Left kidney (tissue), 8 donors: ENCODE measurements at places on chromosomes 1 and 21. TPM values are rescaled to one million over a fixed set of nuclear protein-coding genes. Genes with fewer than 3 reads are reported as not detected.

DNA sequence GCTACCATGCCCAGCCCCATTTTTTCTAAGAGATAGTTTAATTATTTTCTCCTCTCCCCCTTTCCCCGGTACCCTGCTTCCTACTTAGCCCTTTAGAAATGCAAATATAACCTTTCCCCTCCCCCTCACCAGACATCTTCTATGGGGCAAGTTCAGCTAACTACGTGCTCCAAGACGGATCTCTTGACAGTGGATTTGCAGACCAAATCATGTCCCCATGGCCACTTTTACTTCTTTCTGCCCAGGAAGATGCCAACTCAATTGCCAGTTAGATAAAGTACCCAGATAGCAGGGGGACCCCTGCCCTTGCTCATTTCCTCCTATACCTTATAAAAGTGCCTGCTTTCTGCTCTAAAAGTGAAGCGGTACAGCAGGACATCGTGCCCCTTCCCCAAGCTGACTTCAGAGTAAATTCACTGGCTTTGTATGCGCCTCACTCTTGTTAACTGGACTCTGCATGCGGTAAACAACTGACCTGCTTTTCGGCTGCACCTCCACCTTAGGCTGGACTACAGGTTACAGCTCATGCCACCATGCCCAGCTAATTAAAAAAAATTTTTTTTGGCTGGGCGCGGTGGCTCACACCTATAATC, 7.4 kb downstream of the DNAJC11 start:
- DNase-seq: no peak

GRCh38 chr1:221264848-221265247, 385.6 kb downstream of the HLX start:
- no peak for DNase-seq

GRCh38 chr1:38586993-38587646, 272.5 kb downstream of the RRAGC start:
- DNase-seq: no peak

DNA sequence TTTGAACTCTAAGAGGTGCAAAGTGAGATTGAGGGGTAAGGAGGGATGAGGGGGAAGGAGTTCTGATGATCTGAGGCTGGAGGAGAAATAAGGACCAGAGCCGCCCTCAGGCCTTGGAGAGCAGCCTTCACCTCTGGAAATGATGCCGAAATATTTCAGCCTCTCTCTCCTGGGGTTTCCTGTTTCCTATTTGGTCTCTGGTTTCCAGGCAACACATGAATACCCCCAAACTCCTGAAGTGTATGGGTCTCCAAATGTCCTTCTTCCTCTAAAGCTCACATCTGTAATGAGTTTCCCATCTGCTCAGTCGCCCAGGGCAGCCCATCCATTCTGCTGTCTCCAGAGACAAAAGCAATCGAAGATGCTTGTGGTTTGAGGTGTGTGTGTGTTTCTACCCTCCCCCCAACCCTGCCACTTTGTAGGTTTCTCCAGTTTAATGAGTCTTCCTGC, 52.0 kb upstream of the FAM20B start:
- DNase-seq: no peak

DNA sequence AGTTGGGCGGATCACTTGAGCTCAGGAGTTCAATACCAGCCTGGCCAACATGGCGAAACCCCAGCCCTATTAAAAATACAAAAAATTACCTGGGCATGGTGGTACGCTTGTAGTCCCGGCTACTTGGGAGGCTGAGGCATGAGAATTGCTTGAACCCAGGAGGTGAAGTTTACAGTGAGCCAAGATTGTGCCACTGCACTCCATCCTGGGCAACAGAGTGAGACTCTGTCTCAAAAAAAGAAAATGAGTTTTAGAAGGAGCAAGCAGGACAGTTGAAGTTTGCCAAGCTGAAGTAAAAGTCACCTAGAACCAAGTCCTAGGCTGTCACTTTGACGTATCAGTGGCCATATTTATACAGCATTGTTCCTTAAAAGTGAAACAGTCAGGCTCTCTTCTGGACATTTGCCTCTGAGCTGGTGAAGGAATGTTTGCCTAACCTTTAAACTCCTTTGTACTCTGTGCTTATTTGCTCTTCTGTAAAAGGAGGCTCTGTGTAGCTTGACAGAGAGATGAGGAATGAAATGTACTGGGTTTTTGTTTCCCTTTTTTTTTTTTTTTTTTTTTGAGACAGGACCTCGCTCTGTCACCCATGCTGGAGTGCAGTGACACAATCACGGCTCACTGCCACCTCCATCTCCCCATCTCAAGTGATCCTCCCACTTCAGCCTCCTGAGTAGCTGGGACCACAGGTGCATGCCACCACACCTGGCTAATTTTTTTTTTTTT, 2.8 kb downstream of the RAB4A start:
- no peak for DNase-seq

DNA sequence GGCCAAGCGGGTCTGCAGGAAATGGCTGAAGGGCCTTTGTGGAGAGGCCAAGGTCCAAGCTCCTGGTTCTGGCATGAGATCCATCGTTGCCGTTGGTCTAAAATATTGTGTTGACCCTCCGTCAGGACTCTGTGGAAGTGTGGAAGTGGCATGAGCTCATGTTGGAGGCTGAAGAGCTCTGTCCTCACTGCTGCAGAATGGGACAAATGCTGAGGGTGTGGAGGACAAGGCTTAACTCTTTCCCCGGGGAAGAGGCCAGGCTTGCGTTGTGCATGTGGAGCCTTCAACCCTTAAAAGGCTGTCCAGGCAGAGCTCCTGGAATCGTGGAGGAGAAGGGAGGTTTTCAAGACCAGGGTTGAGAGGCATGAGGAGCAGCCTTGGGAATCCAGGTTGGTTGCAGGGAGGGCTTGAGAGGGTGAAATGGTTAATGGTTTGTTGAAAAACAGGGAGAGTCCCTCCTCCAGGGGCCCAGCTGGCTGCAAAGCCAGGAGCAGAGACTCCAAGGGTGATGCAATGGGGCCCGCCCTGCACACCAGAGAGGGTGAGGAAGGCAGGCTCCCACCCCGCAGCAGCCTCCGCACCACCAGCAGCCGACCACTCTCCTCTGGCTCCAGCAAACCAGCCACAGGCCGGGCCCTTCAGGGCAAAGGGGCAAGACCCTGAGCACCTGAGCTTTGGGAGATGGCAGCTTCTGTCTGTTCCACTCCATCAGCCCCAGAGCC, 6.7 kb upstream of the AHCYL1 start:
- DNase-seq: no peak

GRCh38 chr1:59258412-59259032, 38.4 kb upstream of the FGGY start:
- DNase-seq: no peak

DNA sequence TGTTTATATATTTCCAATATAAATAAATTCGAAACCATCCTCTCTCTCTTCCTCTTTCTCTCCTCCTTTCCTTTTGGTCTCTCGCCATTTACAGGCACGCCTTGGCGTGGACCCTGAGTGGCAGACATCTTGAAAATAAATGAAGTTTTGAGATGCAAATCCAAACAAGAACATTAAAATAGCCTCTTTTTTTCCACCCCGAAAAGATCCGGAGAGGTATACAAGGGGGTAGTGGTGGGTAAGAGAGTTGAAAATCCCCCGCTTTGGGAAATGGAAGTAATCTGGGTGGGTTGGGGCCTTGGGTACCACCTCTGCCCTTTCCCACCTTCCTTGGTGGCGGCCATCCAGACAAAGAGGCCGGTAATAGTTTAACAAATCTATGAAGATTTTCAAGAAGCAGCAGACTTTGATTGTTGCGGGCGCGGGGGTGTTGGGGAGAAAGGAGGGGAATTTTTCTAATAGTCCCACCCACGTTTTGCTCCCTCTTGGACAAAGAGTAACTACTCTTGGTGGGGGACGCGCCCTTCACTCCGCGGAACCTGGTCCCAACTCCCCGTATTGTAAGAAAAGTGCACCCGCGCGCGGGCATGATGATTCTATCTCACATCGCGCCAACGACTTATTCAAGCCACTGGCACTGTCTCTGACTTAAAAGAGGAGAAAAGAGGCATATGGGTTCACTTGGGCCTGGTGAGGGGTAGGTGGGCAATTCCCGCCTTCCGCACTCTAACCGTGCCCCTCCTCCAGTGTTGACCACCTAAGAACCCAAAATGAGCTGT, 4.0 kb upstream of the FOXD3 start:
- DNase-seq: no peak

DNA sequence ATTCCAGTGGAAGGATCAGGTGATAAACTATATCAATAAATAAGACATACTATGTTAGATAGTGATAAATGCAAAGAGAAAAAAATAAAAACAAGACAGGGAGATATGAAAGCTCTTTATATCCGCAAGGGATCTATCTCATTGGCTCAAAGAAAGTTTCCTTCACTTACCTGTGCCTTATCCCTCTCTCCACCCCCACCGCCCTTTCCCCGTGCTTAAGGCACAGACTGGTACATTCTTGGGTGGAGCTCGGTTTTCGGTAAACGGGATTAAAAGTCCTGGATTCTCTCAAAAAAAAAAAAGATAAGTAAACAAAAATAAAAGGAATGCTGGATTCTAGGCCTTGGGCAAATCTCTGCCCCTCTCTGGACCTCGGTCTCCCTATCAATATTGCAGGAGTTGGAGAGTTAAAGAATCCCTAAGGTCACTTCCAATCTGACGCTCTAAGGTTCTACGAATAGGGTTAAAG, 593 bp upstream of the DNAJC16 start:
- no peak for DNase-seq

DNA sequence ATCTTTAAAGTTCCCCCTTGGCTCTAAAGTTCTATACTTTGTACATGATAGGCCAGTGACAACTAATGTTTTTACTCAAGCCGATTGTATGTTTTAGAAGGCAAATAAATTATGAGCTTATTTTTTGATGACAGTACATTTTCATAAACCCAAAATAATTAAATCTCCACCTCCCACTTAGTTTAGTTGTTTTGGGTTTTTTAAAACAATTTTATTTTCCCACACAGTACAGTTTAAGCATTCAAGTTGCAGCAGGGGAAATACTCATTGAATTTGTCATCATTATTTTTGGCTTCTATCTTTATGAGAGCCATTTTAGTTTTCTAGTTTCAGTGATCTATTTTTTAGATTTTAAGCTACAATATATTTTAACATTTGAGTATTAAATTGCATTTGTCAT, 93.6 kb downstream of the OLFML2B start:
- no peak for DNase-seq

DNA sequence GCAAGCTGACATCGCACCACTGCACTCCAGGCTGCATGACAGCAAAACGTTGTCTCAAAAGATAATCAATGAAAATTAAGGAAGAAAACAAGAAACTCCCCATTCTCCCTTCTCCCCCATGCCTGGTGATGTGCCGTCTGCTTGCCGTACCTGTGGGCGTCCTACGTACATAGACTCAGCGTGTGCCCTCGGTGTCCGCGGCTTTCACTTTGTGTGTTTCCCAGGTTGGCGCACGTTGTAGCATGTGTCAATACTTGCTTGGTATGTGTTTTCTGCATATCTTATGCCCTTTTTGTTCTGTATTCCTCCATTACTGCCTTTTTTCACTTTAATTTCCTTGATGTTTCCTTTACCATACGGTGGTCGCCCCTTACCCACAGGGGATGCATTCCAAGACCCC, 53.8 kb downstream of the PCNT start:
- no peak for DNase-seq

DNA sequence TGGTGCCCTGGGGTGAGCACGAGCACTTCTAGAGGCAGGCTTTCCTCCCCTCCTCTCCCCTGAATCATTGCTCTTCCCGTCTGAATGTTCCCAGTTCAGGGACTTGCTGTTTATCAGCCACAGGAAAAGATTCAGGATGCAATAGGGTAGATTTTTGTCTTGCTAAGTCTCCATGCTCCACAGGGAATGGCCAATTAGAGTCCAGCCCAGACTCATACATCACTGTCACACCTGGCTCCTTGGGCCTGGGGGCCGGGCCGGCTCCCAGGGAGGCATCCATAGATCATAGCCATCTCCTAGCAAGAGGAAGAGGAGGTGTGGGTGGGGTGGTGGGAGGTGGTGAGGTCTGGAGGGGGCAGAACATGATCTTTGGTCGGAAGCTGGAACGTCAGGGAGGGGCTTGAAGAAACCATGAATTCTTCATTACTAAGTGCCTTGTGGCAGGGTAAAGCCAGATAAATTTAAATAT, 83.4 kb downstream of the LRRN2 start:
- DNase-seq: peak; percentile 33

- no peak for DNase-seq
Measured at GRCh38 chr1:81706650-81707435, 93.9 kb upstream of the ADGRL2 start.

- no peak for DNase-seq
Measured at GRCh38 chr1:203470240-203470639, 5.4 kb upstream of the PRELP start.

DNA sequence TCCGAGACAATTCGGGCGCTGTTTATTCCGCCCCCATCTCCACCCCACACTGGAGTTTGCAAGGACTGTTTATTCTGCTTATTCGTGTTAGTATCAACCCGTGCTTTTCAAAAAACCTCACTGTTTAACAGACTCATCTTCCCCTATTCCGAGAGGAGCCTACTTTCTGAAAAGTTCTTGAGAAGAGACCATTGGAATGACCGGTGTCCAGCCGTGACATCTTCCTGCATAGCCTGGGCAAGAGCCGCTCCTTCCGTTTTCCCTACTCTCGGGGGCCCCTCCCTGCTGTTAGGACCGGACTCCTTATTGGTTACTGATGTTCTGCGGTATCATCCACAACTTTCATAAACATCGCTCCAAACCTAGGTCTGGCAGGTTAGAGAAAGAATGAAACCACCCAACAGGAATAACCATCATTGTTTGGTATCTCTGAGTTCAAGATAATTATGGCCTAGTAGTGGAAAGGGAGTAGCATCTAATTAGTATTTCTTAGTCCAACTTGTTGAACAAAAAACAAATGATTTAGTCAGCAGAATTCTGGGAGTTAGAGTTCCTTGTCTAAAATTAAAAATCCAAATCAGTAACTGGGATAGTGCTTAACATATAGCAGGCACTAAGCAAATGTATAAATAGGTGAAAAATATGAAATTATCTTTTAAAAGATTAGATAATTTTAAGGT, 837 bp downstream of the STXBP3 start:
- DNase-seq: peak; percentile 85

- no peak for DNase-seq
Measured at GRCh38 chr1:115069659-115070308, 19.5 kb downstream of the TSPAN2 start.

GRCh38 chr1:226690460-226690982, 48.6 kb downstream of the ITPKB start:
- no peak for DNase-seq

The COL24A1 gene
- 1.8 TPM for polyA plus RNA-seq

The RUNX1 gene
- 3.0 TPM for polyA plus RNA-seq

The STMN1 gene
- polyA plus RNA-seq: 1,379 TPM

The SLC1A7 gene
- 0.05 TPM for polyA plus RNA-seq

The LAMC2 gene
- polyA plus RNA-seq: 7.1 TPM

The HMGCS2 gene
- polyA plus RNA-seq: 79.7 TPM

The FCRL6 gene
- 0.27 TPM for polyA plus RNA-seq

The CFAP45 gene
- 3.8 TPM for polyA plus RNA-seq

The LRRC7 gene
- 14.2 TPM for polyA plus RNA-seq

The SLC45A3 gene
- polyA plus RNA-seq: 8.8 TPM

The IL12RB2 gene
- 0.65 TPM for polyA plus RNA-seq
